ENCODE measurements at places on chromosomes 1 and 21.

GRCh38 chr1:113391649-113392271, 1.4 kb downstream of the MAGI3 start:
- peak; percentile 73 for DNase-seq

DNA sequence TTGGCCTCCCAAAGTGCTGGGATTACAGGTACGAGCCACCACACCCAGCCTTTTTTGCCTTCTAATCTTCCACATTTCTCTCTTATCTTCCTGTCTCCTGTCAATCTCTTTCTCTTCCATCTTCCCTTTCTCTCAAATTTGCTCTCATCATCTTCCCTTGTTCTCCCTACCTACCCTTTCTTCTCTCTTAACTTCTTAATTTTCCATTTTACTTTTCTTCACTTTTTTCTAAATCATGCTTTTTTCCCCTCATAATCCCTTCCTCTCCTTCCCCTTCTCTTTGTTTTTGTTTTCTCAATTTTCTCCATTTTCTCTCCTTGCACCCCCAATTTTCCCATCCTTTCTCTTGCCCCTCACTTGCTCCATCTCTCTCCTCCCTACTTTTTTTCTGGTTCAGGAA, 545.7 kb downstream of the OMA1 start:
- DNase-seq: no peak

DNA sequence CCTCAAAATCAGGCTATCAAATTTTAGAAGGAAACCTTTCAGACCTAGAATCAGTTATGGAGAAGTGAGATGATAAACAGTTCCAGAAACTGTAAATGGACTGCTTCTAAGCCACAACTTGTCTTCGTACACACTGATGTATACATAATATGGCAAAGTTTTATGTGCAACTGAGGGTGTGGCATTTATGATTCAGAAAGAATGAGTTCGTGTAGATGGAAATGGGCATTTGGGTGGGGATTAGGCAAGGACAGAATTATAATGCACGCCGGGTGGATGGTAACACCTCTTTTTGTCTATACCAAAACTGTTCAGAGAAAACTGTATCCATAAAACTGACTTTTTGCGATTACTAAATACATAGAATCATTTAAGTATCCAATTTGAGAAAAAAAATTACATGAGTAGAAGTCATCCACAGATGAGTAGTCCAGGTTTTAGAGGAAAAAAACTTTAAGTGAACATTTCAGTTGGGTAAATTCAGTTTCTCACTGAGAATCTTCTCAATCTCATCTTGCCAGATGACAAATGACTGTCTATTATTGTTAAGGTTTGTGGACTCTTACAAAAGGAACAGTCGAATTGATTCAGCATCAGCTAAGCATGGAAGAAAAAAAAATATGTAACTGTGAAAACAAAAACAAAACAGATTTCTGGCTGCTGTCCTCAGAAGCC, 22.5 kb downstream of the ERRFI1 start:
- DNase-seq: no peak

GRCh38 chr21:45994759-45995685, 13.5 kb downstream of the COL6A1 start:
- DNase-seq: no peak

GRCh38 chr21:22965455-22966135, 1967.4 kb downstream of the NCAM2 start:
- no peak for DNase-seq

GRCh38 chr1:182129398-182129797, 67.9 kb upstream of the ZNF648 start:
- no peak for DNase-seq

GRCh38 chr1:169426174-169426705, 1.0 kb downstream of the CCDC181 start:
- no peak for DNase-seq

DNA sequence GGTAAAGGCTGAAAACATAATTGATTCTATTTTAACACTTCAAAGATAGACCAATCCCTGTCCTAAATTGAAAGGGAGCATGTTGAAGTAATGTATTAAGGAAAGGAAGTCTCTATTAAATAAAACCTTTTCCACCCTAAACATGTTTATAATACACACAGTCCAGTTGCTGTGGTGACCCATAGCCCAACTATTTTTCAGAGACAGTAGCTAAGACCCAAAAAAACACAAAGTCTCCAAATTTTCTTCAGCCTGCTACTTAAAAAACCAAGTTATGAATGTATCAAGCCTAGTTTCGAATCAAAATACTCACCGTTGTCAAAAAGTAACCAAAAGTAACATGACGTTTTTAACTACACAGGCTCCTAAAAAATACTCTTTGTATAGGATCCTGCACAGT, 1.6 kb downstream of the ELK4 start:
- DNase-seq: peak; percentile 65

DNA sequence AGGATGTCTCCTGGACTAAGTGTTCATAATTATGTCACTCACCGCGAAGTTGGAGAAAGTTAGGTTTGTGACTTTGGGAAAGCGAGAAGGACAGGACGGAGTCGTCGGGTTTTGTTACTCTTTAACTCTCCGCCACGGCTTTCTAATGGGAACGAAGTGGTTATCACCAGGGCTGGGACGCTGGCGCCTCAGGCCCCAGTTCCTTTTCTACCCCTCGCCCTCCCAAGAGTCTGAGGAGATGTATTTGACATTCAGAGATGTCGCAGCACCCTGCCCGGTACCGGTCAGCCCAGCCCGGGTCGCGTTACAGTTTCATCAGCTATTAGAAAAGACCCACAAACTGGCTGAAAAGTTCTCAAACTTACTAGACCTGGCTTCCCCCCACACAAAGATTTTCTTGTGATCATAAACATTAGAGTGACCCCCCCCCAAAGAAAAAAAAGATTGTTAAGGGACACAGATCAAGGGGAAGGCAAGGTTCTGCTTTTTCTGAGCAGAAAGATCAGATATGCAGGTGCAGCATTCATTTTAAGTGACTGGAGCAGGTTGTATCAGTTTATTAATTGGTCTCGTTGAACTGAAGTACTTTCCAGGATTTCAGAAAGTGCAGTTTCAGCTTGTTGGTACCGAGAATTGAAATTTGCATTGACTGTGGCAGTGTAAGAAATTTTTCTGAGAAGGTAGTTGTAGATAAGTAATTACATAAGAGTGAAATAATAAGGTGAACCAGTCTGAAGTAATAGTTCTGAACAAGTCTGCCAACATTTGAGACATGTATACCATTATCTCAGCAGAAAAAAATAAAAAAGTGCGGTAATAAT, 859 bp upstream of the ZBTB18 start:
- peak; percentile 48 for DNase-seq

DNA sequence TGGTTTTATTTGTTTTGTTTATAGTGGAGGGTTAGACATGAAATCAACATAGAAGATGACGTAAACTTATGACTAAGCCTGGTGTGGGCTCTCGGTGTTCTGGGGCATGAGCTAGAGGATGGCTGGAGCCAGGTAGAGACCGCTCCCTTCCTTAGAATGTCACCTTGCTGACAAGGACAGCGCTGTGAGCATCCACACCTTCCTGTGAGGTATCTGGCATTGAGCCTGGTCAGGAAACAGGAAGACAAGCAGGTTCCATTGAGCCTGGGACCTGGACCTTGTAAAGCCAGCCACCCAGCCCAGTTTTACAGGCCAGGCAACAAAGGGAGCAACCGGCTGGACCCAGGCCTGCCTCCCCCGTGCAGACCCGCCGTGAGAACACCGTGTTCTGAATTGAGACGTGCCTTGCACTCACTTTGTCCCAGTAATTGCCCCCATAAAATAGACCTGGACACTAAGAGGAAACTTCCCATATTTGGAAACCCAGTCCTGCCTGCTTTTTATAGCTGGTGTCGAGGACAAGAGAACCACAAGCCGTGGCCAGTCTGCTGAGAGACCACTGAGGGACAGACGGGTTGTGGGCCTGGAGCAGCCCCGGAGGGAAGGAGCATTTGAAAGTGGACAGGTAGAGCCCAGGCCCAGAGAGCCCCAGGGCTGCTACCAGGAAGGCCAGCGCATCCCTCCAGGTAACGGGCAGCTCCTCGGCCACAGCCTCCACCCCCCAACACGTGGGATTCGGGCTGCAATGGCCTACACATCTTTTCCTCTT, 78.0 kb downstream of the PDE9A start:
- peak; percentile 79 for DNase-seq

GRCh38 chr1:197696372-197696771, 78.9 kb downstream of the DENND1B start:
- DNase-seq: no peak

DNA sequence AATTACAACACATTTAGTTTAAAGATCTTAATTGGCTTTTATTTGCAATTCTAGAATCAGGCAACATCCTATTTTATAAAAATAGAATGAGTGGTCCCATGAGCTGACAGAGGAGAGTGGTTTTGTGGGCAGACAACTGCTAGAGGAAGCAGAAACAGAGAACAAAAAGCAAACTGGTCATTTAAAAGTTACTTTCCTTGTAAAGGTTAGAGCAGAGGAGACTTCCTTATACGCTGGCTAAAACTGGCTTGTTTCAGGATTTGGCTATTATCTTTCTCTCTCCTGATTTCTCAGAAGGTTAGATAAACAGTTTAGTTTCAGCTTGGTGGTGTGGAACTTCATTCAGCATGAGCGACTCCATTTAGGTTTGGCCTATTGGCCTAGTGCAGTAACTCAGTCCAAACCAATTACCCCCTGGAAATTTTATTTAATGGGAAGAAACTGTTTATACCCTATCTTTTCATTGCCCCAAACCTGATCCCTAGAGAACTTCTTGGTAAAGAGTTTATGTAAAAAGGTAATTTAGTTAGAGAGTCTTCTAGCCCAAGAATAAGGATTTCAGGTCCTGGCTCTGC, 32.2 kb upstream of the IL20 start:
- DNase-seq: no peak

DNA sequence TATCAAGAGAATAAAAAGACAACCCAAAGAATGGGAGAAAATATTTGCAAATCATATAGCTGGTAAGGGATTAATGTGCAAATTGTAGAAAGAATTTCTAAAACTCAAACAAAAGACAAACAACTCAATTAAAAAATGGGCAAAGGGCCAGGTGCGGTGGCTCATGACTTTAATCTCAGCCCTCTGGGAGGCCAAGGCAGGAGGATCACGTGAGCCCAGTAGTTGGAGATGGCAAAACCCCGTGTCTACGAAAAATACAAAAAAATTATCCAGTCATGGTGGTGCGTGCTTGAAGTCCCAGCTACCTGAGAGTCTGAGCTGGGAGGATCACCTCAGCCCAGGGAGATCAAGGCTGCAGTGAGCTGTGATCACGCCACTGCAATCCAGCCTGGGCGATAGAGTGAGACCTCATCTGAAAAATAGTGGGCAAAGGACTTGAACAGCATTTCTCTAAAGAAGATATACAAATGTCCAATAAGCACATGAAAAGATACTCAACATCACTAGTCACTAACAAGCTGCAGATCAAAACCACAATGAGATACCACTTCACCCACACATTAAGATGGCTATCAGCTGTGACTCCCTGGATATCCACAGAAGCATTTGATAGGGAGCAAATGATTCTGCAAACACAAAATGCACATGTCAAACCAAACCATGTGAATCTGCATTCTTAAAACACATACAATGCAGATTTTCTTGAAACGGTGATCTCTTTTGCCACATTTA, 20.9 kb downstream of the SLC30A1 start:
- no peak for DNase-seq

DNA sequence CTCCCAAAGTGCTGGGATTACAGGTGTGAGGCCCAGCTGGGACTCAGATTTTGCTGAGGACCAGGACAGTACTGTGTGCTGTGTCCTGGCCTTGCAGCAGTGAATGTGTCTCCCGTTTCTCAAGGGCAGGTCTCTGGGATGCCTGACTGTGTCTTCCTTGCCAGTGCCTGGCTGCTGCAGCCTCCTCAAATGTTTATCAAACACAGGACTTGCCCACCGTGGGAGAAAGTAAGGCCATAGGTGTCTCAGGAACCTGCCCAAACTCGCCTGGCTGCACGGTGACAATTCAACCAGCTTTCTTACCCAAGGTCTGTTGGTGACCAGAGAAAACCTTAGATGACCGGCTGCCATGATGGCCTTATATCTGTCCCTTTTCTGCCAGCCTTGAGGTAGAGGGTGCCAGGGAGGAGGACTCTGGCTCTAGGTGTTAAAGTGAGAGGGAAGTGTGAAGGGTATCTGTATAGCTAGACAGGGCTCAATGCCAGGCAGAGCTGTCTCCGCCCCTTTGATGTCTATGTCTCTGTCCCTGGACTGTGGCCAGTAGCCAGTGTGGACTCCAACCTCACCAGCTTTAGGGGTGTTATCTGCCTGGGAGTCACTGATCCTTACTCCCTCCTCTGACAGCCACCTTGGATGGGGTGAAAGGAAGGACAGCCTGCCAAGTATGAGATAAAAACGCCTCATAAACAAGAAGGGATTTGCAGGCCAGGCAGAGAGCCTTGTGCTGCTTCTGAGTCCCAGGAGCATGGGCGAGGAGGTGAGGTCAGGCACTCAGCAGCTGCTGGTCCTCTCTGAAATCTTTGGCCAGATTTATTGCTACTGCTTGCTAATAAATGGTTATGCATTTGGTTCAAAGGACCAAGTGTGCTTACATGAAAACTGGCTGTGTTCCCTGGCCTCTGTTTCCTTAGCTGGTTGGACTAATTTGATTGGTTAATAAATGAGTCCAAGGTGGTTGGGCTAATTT, 22.3 kb downstream of the IL6R start:
- DNase-seq: no peak

GRCh38 chr1:167529829-167530474, 11.6 kb upstream of the CD247 start:
- DNase-seq: no peak

DNA sequence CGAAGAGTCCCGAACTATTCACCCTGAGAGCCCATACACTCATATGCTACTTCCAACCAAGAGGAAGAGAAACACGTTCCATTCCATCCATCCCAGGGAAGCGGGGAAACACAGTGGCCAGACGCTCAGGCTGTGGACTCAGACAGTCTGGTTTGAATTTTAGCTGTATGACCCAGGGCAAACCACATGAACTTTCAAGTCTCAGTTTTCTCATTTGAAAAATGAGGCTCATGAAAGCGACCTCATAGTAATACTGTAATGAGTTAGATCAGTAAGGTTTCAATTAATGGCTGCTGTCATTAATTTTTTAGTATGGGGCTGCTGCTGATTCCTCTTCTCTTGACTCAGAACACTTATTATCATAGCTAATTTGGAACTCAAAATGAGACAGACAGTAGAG, 1.5 kb downstream of the FCRL4 start:
- DNase-seq: no peak

- DNase-seq: no peak
Measured at GRCh38 chr1:207812778-207813511, 61.1 kb downstream of the CD46 start.

- no peak for DNase-seq
Measured at GRCh38 chr1:61123326-61123725, 41.0 kb downstream of the NFIA start.

DNA sequence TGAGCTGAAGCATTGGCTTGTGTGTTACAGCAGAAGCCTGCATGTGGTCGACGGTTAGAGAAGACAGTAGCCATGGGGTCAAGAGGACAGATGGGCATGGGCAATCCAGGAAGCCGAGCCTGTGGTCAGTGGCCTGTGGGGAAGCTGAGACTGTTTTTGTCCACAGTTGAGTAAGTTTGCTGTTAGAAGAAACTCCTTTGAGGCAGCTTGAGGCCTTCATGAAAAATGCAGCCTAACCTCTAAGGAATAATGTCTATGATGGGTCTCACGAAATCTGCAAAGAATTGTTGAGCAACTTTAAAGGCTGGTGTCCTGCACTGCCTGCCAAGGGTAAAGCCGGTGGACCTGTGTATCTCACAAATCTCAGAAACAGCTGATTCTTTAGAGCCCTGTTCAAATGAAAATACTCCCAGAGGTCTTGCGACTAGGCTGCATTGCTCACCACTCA, 322.4 kb downstream of the SETD4 start:
- no peak for DNase-seq

GRCh38 chr1:219506473-219506899, 106.4 kb downstream of the ZC3H11B start:
- no peak for DNase-seq

Data from HT-29 (cell line).